Transverse colon (tissue), 4 donors: ENCODE measurements at places on chromosomes 1 and 21. TPM values are rescaled to one million over a fixed set of nuclear protein-coding genes. Genes with fewer than 3 reads are reported as not detected.

- no peak for DNase-seq
Measured at GRCh38 chr1:113353580-113353979, 36.7 kb upstream of the MAGI3 start.

- DNase-seq: peak; percentile 26
Measured at GRCh38 chr1:22452481-22452957, 868 bp downstream of the ZBTB40 start.

BACE2 gene
- 38.5 TPM for total RNA-seq

GRCh38 chr21:16476056-16476825 is 746.5 kb downstream of the USP25 start:
- no peak for DNase-seq

DNA sequence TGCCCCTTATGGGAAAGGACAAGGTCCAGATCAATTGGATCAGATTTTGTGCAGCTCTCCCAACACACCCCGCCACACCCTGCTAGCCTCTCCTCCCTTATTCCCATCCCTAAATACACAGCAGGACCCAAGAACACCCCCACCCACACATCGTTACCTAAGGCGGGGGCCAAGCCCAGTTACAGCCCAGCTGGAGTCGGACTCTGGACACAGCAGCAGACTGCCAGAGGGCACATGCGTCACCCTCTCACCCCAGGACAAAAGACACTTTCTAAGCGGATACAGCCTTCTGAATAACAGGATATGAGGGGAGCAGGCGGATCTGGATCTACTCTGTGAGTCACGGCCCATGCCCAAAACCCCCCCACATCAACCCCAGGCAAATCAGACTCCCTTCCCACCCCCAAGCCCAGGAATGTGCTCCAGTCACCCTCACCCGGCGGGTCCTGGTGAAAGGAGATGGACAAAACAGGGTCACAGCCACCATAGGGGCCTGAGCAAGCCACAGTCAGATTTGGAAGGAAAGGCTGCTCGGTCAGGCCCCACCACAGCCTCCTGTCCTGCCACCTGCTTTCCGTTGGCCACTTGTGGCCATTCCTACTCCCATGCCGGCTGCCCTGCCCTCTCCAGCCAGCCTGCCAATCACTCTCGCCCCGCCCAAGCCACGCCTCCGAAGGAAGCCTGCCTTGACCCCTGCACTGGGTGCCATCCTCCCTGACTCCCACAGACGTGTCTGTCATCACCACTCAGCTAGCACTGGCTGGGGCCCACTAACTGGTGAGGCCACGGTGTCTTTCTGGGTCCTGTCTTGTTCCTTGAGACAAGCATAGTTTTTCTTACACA is 4.0 kb downstream of the S100A16 start:
- DNase-seq: peak; percentile 88

DNA sequence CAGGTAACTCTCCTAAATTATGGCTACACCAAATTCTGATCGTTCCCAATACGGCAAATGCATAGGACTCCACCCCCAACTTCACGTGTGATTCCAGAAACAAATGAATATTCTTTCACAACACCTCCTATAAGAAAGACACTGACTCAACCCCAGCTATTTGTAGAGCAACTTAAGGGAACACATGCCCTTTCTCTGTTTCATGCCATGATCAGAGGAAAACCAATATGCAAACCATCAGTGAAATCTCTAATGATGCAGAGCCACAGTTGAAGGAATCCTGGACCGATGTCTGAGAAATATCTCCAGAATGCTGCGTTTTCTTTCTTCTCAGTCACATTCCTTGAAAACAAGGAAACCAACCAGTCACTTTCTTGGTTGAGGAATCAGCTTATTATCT is 164.2 kb upstream of the PTBP2 start:
- DNase-seq: no peak

MFSD2A gene
- total RNA-seq: 79.3 TPM

CHD5 gene
- total RNA-seq: 1.5 TPM

DNA sequence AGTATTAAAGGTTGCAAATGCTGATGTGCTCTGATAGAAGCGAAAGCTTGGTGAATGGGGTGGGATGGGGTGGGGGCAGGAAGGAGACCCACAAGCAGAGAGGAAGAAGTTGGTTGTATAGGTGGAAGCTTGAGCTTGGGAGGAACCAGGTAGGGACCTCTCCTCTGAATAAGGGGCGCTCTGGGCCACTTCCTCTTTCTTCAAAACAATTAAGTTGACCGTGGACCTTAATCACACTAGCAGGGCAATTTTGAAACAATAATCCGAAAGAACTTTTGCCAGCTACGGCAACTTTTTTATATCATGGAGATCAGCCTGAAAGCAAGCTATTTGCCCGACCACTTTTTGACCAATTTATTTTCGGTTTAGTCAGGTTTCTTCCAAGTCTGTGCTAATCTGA is 1.9 kb upstream of the DYRK1A start:
- DNase-seq: no peak

DNA sequence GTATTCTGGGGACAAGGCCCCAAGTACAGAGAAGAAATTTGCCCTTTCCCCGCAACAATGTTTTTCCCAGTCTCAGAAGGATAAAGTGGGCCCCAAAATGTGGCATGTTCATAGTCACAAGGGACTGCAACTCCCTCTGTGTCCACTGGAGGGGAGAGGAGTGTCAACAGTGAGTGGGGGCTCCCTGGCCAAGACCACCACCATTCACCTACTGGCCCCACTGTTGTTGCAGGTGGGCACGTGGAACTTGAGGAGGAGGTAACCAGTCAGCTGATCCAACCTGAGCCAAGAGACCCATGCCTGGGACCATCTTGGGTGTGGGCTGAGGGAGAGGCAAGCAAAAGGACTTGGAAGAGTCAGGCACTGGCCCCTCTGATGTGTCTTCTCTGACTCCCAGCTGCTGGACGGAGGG is 777 bp downstream of the NUDT17 start:
- no peak for DNase-seq

GRCh38 chr21:15406791-15407190 is 323.0 kb upstream of the USP25 start:
- DNase-seq: no peak
